Fibroblast of lung (primary cell): ENCODE measurements at places on chromosomes 5 and 9.

DNA sequence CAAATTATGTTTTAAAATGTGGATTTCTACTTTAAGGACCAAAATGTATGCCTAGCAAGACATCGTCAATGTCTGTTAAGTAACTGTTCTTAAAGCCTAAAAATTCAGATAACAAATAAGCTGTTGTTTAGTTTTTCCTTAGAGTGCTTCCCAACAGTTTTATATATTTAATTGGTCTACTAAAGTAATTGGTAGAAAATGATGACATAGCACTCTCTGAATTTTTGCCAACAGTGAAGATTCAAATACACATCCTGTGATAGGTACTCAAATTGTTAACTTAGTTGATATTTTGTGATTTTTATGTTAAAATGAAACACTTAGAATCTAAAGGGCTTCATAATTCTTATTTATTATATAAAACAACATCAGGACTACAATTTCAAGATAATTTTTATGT, 107.5 kb downstream of the TMEM232 start:
- DNase-seq: no peak

- peak; percentile 92 for DNase-seq
Measured at GRCh38 chr9:127923771-127924170, 6.8 kb downstream of the PIP5KL1 start.

- DNase-seq: peak; percentile 14
Measured at GRCh38 chr5:179974946-179975712, 67.4 kb upstream of the TBC1D9B start.

DNA sequence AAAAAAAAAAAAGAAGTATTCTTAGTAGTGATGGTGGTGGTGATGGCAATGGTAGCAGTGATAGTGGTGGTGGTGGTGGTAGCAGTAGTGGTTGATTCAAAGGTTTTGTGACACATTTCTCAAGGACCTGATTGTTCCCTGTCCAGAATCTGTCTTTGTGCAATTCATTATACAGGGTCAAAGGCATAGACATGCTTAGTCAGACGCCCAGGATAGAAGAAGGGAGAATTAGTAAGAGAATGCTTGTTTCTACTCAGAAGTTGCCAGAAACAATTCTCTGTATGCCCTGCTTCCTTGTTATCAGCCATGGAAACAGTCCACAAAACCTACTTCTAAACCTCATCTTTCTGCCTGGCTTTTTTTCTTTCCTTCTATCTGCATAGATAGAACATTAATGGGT, 89.4 kb downstream of the SLC44A1 start:
- DNase-seq: no peak

GRCh38 chr5:151679421-151680155, 7.1 kb downstream of the SPARC start:
- DNase-seq: peak; percentile 32

GRCh38 chr5:36744773-36745589, 131.6 kb upstream of the NIPBL start:
- DNase-seq: peak; percentile 57

GRCh38 chr9:78856781-78857180, 559.9 kb downstream of the PSAT1 start:
- DNase-seq: no peak

- peak; percentile 27 for DNase-seq
Measured at GRCh38 chr5:142915813-142916424, 145.7 kb downstream of the ARHGAP26 start.

DNA sequence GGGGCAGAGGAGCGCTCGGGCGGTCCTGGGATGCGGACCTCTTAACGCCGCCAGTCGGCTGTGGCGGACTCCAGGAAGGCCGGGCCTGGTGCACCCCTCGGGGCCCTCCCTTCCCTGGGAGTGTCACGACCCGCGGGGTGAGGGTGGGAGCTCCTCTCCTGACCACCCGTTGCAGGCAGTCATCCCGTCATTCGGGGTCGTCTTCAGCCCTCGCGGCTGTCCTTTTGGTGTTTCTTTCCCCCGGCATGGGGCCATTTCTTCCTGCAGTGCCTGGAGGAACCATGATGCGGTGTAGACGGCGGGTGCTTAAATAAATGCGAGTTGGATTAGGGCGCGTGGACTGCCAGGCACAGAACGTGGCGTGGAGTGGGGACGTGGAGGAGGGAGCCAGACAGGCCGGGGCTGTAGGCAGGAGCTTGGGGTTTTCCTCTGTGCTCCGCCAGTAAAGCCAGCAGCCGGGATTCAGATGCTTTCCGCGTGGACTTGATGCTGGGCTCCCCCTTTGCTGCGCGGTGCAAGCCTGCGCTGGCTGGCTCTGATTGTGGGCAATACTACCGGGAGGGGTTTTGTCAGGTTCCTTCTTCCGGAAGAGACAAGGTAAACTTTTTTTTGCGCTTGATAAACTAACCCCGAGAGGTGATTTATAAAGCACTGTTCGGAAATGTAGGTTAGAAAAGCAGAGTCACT, 868 bp downstream of the KDM4C start:
- peak; percentile 16 for DNase-seq

DNA sequence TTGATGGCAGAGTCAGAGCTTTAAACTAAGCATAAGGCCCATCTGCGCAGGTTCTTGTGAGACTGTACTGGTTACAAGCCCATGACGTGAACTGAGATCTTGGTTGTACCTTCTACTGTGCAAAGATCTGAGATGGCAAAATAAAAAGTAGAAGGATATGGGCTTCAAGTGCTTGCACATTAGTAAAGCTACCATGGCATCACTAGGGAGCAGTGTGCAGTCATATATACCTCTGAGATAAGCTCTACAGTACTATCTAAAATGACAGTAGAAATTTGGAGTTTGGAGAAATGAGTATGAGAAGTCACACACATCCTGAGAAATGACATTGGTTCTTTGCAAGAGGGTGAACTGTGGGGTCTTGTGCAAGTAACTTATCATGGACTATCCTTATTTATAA, 408.2 kb upstream of the PRR16 start:
- peak; percentile 90 for DNase-seq

DNA sequence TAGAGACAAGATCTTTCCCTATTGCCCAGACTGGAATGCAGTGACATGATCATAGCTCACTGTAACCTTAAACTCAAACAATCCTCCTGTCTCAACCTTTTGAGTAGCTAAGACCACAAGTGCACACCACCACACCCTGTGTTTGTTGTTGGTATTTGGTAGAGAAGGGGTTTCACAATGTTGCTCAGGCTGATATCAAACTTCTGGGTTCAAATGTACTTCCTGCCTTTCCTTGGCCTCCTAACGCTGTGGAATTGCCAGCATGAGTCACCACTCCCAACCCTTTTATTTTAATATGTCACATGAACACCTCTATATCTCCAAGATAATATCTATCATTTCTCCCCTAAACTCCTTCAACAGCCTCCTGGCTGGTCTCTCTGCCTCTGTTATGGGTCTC, 719.0 kb downstream of the PTPRD start:
- DNase-seq: no peak
